Activated CD4-positive, alpha-beta T cell treated with anti-CD3 and anti-CD28 coated beads, Interleukin-2, amount 50 U/mL, for 48 hours (primary cell): ENCODE measurements at places on chromosomes 7 and 10.

DNA sequence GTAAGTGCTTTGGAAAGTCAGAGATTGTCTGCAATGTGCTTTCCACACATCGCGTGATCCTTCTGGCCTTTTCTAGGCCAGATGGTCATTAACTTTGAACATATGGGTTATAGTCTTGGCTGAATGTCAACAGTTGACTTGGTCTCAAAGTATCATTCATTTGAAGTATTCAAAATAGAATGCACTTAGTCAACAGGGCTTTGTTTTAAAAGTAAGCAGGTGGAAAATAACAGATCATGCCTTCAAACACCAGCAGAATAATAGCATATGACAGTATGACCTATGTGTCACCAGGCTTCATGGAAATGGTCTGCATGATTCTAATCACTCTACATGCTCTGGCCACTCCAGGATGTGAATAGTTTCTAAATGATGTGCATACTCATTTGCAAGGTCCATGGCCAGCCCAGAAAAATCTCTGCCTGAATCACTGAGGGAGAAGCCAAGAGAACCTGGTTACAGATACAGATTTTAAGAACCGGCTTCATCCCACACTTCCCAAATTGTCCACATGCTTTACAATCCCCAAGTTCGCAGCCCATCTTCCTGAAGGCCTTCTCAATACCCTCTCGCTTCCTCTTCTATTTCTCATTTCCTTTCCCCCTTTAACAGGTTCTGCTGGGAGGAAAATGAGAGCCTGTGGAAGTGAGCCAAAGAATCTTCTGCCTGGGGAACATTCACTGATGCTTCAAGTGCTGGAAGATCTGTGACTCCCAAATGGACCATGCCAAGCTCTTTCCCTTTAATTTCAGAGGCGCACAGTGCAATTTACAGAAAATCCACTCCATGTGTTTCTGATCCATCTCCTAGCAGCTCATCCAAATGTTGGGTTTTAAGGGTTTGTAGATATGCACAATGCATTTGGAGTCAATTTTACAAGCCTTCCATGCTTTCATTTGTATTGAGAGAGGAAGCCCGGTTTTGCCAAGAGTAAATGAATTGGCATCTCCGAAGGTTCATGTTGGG is 122.8 kb upstream of the GDF10 start:
- no peak for DNase-seq

- DNase-seq = no peak
Measured at GRCh38 chr7:44488955-44489354, 1.5 kb downstream of the NUDCD3 start.

DNA sequence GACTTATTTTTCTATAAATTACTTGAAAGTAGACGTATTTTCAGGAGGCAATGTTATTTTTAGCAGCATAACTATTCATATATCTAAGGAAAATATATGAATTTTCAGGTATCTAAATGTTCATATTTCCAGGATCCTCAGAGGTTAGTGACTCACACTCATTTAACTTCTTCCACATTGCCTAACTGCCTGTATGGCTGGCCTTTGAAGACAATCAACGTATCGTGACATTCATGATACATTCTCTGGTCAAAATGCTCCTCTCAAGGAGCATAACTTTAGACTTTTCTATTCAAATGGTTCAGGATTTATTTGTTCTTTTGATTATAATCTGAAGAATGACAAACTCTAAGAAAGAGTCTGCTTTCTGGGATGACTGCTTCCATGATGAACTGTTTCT is 89.3 kb downstream of the SEMA3C start:
- DNase-seq = no peak

- DNase-seq = no peak
Measured at GRCh38 chr10:115979576-115979975, 293.4 kb downstream of the GFRA1 start.

DNA sequence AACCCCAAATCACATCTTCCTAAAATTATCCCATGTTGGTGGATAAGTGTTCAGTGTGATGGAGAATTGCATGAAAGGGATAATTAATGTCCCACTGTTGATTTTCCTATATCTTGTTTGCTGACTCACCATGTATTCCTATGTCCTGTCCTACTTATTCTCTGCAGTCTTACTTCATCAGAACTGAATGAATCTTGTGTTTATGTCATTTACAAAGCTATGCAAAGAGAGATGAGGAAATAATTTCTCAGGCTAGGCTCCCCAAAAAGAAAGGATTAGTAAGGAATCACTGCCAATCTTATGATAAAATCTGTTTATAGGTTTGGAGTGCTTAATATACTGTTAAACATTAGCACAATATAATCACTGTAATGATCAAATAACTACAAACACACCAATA is 360.8 kb downstream of the CRPPA start:
- no peak for DNase-seq

- no peak for DNase-seq
Measured at GRCh38 chr7:42856605-42856987, 55.3 kb downstream of the C7orf25 start.

- no peak for DNase-seq
Measured at GRCh38 chr10:124126983-124127385, 33.6 kb upstream of the CHST15 start.

GRCh38 chr7:805261-805660 is 27.0 kb upstream of the SUN1 start:
- no peak for DNase-seq

DNA sequence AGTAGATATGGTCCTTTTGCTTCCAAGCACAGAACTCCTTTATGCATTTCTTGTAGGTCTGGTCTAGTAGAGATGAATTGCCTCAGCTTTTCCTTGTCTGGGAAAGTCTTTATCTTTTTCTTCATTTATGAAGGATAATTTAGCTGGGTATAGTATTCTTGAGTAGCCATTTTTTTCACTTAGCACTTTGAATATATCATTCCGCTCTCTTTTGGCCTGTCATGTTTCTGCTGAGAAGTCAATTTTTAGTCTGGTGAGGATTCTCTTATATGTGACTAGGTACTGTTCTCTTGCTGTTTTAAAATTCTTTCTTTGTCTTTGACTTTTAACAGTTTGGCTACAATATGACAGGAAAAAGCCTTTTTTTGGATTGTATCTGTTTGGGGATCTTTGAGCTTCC is 68.6 kb upstream of the IMMP2L start:
- no peak for DNase-seq

- no peak for DNase-seq
Measured at GRCh38 chr10:62442894-62443669, 68.9 kb downstream of the ZNF365 start.

GRCh38 chr10:93652857-93653256 is 40.5 kb downstream of the PDE6C start:
- DNase-seq = no peak

DNA sequence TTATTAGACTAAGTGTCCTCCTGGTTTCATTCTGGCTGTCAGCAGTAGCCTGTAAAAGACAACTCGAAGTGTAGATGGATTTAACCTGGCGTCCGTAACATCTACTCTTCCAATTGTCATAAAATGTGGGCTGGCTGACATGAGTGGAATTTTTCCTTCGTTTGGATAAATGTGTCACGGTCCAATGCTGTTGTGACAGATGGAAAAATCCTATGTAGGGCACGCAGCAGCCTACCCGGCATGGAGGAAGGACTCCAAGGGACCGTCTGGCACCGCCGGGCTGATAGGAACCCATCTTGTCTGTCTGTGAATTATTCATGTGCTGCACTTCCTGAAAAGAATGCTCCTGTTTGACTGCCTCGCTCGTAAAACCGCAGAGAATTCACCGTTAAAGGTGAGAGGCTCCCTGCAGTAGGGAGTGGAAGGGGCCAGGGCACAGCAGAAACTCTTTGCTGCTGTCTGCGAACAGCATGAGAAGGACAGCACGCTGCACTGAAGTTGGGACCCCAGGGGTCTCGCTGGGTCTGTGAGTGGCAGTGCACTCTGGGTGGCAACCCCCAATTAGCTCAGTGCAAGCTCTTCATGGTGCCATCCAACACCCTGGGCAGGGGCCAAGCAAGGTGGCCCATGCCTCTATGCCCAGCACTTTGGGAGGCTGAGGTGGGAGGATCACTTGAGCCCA is 1.6 kb upstream of the ORAI2 start:
- peak; percentile 56 for DNase-seq

GRCh38 chr10:78254013-78254412 is 220.3 kb downstream of the RPS24 start:
- DNase-seq = no peak

GRCh38 chr10:112287844-112288243 is 4.6 kb downstream of the TECTB start:
- DNase-seq = no peak

- no peak for DNase-seq
Measured at GRCh38 chr10:80449520-80449919, 4.6 kb upstream of the TSPAN14 start.

- DNase-seq = no peak
Measured at GRCh38 chr7:126791306-126791705, 461.4 kb downstream of the GRM8 start.

GRCh38 chr7:94472608-94473007 is 37.0 kb upstream of the CASD1 start:
- DNase-seq = no peak

DNA sequence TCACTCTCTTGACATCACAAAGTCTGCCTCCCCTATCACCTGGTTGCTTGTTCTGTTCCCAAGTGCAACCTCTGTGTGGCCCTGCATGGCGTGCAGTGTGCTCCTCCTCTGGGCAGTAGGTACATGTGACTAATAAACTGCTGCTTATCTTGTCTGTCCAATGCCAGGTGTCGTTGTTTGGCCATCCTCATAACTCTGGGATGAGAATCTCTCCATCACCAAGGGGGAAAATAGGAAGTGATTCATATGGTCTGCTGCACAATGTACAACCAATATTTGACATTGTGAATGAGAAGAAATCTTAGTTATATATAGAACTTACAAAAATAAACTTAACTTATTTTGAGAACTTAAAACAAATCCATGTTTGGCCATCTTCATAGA is 135.2 kb downstream of the INHBA start:
- no peak for DNase-seq

DNA sequence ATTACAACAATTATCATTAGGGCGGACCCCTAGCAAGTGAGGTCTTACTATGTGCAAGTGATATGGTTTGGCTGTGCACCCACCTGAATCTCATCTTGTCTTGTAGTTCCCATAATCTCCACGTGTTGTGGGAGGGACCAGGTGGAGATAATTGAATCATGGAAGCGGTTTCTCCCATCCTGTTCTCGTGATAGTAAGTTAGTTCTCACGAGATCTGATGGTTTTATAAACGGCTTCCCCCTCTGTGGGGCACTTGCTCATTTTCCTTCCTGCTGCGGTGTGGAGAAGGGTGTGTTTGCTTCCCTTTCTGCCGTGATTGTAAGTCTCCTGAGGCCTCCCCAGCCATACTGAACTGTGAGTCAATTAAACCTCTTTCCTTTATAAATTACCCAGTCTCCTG is 96.1 kb upstream of the CDK6 start:
- no peak for DNase-seq

DNA sequence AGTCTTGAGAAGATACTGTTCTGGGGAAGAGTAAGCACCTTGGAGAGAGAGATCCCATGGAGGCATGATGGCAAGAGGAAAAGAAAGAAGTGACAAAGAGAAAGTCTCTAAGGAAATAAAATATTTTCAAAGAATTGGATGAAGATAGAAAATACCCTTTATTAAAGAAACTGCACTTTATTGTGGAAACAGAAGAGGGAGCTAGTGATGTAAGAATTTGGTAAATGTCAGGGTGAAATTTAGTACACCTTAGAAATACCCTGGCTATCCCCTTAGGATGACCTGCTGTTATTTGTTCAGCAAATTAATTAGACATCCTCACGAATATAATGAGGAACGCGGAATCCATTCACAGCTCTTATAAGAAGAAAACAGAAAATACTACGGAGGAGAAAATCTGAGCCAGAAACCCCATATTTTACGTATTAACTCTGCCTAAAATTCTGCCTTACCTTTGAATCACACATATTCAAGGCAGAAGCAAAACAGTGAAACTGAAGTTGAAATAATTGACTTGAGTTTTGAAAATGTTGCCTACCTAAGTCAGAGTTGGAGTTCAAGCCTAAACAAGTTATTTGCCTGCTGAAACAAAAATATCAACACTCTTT is 90.7 kb downstream of the TFPI2 start:
- DNase-seq = no peak

- no peak for DNase-seq
Measured at GRCh38 chr10:46222364-46222935, 64.3 kb upstream of the ANTXRL start.

GRCh38 chr7:47511699-47512370 is 70.1 kb downstream of the TNS3 start:
- no peak for DNase-seq

- no peak for DNase-seq
Measured at GRCh38 chr10:98444314-98445006, 2.3 kb downstream of the HPS1 start.

- peak; percentile 8 for DNase-seq
Measured at GRCh38 chr10:59708816-59709394, 745 bp downstream of the SLC16A9 start.

DNA sequence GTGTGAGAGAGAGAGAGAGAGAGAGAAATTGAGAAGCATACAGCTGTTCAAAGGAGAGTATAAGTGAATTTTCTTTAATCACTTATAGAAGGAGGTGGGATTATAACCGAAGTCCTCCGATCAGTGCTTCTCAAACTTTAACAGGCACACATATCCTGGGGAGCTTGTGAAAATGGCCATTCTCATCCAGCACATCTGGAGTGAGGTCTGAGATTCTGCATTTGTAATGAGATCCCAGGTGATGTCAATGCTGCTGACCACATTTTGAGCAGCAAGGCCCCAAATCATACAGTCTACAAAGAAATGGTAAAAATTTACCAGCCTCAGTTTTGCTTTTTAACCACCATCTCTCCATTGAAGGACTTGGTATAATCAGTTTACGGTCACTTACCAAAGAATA is 219.0 kb downstream of the PTEN start:
- DNase-seq = no peak

GRCh38 chr7:78476851-78477405 is 678.4 kb downstream of the PHTF2 start:
- DNase-seq = no peak

GRCh38 chr7:35781767-35782515 is 18.9 kb upstream of the SEPTIN7 start:
- no peak for DNase-seq

DNA sequence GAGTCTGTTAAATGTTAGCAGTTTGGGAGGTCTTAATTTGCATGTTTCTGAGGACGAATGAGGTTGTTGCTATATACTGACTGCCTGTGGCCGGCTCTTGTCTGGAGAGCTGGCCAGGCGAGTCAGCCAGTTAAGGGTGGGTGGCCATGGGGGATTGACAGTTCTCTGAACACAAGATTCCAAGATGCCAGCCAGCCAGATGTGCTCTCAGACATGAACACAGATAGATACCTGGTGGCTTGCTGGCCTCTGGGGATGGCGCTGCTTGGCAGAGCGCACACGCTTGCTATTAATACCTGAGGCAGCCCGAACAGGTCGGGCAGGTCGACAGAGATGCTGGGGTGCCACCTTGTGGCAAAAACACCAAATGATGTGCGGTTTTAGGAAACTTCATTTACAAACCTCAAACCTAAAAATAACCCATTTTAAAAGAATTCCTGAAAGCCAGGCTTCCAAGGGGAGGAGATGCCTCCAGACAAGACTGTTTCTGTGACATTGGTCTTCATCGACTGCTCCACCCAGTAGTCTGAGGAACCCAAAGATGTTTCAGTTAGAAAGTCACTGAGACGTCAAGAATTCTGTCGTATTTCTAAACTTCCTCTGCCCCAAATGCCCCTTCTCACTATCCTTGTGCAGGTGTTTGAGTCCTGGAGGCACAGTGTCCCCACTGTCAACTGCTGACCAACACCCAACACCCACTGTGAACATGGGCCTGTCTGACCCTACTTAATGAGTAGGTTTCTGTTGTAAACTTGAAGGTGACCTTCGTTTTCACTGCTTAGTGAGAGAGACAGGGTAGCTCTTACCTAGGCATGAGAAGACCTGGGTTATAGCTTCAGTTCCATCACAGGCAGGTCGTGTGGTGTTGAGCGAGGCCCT is 123.4 kb downstream of the NT5C2 start:
- DNase-seq = peak; percentile 70

GRCh38 chr10:49183596-49184542 is 4.3 kb downstream of the TMEM273 start:
- DNase-seq = no peak
